Stimulated activated CD8-positive, alpha-beta memory T cell treated with anti-CD3 and anti-CD28 coated beads, Interleukin-2, amount 100 ng/mL, for 1 hour (primary cell): ENCODE measurements at places on chromosomes 6 and 20.

- no peak for DNase-seq
Observed at GRCh38 chr6:146305092-146305491, 238.5 kb upstream of the RAB32 start.

GRCh38 chr6:53530346-53530745 is 14.6 kb downstream of the GCLC start:
- DNase-seq, result no peak

DNA sequence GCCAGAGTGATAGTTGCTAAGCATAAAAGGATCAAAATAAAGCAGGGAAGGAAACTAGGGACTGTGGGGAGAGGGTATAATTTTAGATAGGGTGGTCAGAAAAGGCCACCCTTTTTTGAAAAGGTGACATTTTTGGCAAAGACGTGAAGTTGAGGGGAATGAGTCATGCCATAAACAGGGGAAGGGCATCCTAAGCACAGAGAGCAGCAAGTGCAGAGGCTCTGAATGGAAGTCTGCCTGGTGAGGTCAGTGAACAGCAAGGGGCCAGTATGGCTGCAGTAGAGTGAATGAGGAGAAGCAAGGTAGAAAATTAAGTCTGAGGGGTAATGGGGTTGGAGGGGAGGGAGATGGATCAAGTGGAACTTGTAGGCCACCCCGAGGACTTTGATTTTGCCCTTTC is 2.4 kb downstream of the KLC4 start:
- DNase-seq, result no peak

DNA sequence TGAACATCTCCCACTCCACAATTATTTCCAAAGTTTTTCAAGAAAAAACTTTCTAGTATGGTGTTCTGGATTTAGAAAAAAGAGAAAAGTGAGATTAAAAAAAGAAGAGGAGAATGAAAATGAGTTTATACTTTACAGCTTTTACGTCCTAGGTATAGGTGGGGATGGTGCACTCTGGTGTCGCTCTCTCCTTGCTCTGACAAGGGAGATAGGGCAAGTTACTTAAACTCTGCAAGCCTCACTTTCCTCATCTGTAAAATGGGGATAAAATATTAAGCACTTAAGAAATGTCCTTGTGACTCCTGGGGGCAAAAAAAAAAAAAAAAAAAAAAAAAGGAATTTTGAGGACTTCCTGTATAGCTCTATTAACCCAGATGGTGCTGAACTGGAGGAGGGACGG is 4.5 kb upstream of the MAS1 start:
- no peak for DNase-seq

- no peak for DNase-seq
Observed at GRCh38 chr20:19466206-19466928, 253.9 kb downstream of the SLC24A3 start.

DNA sequence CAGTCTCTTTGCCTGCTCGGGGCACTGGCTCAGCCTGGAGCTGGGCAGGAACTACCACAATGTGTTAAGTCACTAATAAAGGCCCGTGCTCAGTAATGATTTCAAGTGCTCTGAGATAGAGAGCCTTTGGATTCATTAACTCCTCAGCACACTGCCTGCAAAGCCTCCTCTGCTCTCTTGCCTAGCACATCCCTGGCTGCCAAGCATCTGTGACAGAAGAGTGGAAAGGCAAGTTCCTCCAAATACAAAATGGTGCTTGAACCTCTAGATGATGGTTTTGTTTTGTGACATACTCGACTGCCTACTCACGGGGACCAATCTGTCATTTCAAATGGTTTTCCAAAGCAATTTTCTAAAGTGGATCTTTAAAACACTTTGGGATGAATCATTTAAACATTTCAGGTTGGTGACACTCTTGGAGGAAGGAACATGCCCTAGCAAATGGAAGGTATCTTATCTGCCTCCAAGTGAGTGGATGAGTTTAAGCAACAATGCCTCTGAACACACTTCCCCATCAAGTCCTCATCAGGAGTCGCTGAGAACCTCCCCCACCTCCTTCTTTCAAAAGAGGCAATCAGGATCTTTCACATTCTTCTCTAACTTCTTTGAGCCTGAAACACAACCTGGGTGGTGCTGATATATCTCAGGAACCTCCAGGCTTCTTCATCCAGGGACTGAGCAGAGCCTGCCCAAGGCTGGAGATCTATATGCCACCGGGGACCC is 35.8 kb downstream of the METTL24 start:
- DNase-seq, result no peak

GRCh38 chr6:67009818-67010217 is 1302.8 kb upstream of the EYS start:
- no peak for DNase-seq

GRCh38 chr20:57628047-57628961 is 8.1 kb upstream of the ZBP1 start:
- no peak for DNase-seq

- no peak for DNase-seq
Observed at GRCh38 chr6:137353842-137354397, 134.7 kb upstream of the IFNGR1 start.

- no peak for DNase-seq
Observed at GRCh38 chr20:25218492-25218891, 23.0 kb downstream of the ENTPD6 start.

GRCh38 chr6:162999575-163000285 is 272.0 kb downstream of the PACRG start:
- no peak for DNase-seq
